ENCODE measurements at places on chromosomes 12 and 14. TPM values are rescaled to one million over a fixed set of nuclear protein-coding genes. Genes with fewer than 3 reads are reported as not detected.
A peak's percentile ranks its signal among the peaks of the same experiment; 100 is the strongest.

- DNase-seq: peak; percentile 45
Measured at GRCh38 chr14:72822946-72823611, 70.8 kb downstream of the DPF3 start.

DNA sequence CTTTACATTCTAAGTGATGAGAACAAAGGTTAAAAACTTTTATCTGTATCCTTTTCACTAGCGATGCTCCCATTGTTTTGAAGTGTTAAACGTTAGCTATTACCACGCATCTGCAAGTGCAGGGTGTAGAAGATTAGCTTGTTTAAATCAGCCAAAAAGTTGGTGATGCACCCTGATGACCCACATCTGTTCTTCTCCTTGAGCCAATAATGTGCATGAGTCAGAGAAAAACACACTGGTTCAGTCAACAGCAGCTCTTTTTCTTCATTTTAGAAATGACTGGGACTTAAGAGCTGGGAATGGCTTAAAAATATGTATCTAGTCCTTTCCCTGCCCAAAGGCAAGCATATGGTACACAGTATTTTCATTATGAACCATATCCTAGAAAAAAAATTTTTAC, 323.5 kb upstream of the PDE3A start:
- no peak for DNase-seq

DNA sequence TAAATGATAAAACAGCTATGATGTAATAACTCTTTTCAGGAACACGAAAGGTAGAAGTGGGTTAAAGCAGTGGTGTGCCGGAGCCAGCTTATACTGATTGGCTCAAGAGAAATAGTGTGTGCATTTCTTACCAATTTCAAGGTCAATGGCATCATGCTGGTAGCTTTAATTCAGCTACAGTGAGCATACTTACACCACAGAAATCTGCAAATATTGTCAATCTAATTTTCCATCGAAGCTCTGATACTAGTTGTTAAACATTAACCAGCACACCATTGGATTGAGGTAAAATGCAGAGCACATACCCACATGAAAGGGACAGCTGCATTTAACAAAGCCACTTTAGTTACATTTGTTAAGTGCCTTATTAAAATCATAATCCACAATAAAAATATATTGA, 225.7 kb downstream of the KCNC2 start:
- DNase-seq: no peak

DNA sequence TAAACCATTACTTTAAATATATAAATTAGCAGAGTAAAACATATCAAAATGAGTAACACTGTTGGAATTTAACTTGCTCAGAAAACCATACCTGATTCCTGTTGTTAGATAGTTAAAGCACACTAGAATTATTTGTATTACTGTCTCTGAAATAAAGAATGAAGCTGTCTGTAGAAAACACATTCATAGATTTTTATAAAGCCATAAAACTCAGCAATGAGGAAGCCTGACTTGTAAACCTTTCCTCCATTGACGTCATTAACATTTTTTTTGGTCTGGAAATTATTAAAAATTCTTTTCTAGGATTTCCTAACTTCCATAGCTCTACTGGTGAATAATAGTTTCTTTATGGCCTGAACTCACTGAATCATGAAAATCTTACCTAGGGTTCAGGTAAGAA, 147.6 kb downstream of the BRMS1L start:
- DNase-seq: no peak

DNA sequence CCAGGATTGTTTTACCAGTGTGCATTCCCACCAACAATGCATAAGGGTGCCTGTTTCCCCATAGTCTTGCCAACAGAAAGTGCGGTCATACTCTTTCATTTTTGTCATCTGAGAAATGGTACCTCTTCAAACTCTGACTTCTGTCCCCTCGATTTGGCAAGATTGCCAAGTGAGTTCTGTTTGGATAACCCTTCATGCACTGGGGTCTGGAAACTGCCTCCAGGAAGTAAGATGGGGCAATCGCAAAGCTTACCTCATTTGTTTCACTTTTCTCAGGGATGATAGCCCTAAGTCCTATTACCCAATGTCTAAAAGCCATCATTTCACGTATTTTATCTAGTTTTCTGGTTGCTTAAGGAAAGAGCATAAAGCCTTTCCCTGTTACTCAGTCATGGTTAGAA, 28.6 kb upstream of the NR1H4 start:
- no peak for DNase-seq

- DNase-seq: no peak
Measured at GRCh38 chr12:113684908-113685782, 213.5 kb upstream of the LHX5 start.

GRCh38 chr12:68557011-68557730, 53.5 kb upstream of the RAP1B start:
- DNase-seq: no peak

TSHR gene
- total RNA-seq: not detected

LHX5 gene
- total RNA-seq: not detected

HOXC4 gene
- 1.9 TPM for total RNA-seq

CPNE6 gene
- total RNA-seq: 0.12 TPM
